SK-N-MC (cell line): ENCODE measurements at places on chromosomes 4 and X.

DNA sequence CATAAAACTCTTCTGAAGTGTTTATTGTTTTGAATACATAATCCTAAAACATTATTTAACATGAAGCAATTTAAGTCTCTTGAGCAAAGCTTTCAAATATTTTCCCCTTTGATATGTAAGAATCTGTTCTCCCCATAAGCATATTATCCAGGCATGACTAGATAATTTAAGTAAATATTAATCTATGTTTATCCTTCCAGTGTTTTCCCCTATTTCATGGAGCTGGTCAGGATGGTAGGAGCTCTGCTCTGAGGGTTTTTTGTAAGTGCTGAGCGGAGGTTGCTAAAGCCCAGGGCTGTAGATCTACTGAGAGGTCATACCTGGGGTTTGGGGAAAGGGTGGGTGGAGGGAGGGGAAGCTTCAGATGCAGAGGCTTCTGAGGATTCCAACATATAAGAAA, 258.9 kb upstream of the SFRP2 start:
- no peak for DNase-seq

DNA sequence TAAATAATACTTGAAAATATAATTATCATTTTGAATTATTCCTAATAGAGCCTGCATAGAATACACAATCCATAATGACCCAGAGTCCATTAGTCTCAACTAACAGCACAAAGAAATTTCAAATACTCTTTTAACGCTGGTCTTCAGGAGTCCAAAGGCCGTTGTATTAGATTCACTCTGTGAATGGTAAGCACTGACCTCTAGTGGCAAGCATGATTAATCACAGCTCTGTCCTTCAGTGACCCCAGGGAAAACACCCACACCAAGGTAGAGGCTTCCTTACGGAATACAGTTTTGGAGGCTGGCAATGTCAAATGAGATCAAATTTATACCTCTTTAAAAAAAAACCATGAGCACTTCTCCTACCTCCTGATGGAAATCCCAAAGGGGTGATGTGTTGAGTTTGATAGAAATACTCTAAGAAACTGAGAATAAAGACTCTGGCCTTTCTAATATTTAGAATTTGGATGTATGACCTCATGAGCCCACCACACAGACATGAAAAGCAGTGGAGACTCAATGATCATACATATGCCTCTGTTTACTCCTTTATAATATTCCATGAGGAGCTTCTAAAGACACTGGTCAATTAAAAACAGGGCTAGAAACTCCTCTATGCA, 147.2 kb upstream of the DKK2 start:
- no peak for DNase-seq

GRCh38 chrX:100076031-100076430, 334.0 kb downstream of the PCDH19 start:
- DNase-seq = no peak

GRCh38 chrX:119690921-119691716, 1.8 kb downstream of the SEPTIN6 start:
- no peak for DNase-seq

GRCh38 chrX:68693481-68694434, 46.3 kb downstream of the STARD8 start:
- no peak for DNase-seq

- DNase-seq = no peak
These were observed 198.6 kb downstream of the MAGEB5 start for GRCh38 chrX:26414534-26414933.

GRCh38 chr4:48958582-48958981, 27.5 kb upstream of the CWH43 start:
- no peak for DNase-seq

GRCh38 chr4:17272154-17272553, 239.7 kb downstream of the QDPR start:
- no peak for DNase-seq

- DNase-seq = no peak
These were observed 36.8 kb upstream of the OCIAD2 start for GRCh38 chr4:48943387-48943786.

DNA sequence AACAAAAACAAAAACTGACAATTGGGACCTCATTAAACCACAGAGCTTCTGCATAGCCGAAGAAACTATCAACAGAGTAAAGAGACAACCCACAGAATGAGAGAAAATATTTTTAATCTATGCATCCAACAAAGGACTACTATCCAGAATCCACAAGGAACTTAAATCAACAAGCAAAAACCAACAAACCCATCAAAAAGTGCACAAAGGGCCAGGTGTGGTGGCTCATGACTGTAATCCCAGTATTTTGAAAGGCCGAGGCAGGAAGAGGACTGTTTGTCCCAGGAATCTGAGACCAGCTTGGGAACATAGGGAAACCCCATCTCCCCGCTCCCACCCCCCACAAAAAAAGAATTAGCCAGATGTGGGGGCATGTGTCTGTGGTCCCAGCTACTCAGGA, 10.7 kb downstream of the C4orf51 start:
- DNase-seq = no peak

- no peak for DNase-seq
These were observed 4.8 kb downstream of the AVPR2 start for GRCh38 chrX:153909024-153909979.

- DNase-seq = no peak
These were observed 93.2 kb upstream of the ATP8A1 start for GRCh38 chr4:42750091-42750490.

DNA sequence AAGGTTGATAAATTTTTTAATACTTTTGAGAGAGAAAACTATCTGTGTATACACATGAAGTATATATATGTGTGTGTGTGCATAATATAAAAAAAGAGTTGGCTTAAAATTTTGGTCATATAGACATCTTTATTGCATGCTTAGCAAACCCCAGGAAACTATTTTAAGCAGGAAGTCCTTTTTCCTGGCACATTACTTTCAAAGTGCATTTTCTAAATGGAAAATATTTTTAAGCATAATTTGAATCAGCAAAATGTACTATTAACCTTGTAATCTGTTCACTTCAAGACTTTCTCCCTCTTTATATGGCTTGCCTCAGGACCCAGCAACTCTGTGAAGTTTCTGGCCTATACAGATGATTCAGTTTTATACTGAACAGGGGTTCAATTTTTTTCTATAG, 106.3 kb downstream of the CDS1 start:
- DNase-seq = peak; percentile 52

DNA sequence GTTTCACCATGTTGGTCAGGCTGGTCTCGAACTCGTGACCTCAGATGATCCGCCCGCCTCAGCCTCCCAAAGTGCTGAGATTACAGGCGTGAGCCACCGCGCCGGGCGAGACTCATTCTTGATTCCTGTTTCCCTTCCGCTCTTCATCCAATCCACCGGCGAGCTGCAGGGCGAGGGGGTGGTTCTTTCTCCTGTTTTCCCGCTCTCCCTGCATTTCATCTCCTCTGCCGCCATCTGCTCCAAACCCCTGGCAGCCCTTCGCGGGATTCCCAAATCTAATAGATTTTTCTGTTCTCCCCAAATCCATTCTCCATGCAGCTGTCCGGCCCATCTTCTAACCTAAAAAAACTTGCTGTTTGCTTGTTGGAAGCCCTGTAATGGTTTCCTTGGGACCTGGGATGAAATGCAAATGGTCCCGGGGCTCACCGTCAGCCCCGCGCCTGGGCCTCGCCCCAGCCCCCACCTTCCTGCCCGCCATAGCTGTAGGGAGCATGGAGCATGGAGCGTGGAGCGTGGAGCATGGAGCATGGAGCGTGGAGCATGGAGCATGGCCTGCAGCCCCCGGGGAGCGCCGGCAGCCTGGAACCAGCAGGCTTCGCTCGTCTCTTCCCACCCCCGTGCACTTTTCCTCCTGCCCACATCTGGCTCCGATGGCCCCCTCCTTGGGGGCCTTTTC, 1.1 kb downstream of the ZFP42 start:
- no peak for DNase-seq

- no peak for DNase-seq
These were observed 2.2 kb upstream of the CLDN2 start for GRCh38 chrX:106917830-106918500.

DNA sequence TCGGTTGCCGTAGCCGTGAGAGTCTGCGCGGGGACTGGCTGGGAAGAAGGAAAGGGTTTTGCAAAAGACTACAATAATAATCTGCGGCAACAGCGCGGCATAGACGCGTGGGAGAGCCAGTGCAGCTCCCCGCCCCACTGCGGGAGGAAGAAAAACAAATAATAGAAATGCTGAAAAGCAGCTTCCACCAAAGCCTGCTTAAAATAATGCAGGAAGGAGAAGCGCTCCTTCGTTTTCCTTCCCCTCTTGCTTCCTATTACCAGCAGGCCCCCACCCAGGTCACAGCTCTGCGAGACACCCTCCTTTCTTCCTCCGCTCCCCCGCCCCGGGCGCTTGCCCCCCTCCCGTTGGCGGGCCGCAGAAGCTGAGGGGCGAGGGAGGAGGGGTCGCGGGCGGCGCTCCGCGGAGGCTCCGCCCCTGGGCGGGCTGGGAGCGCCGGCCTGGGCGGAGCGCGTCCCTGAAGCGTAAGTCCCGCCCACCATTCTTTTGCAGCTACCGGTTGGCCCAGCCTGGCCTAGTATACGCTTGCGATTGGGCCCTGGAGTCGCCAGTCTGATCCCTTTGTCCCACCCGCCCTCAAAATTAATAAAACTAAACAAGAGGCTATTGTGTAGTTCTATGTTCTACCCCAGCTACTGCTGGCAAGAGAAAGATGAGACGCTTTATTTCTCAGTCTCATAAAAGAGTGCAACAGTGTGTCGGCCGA, 636 bp upstream of the AMOT start:
- peak; percentile 66 for DNase-seq

DNA sequence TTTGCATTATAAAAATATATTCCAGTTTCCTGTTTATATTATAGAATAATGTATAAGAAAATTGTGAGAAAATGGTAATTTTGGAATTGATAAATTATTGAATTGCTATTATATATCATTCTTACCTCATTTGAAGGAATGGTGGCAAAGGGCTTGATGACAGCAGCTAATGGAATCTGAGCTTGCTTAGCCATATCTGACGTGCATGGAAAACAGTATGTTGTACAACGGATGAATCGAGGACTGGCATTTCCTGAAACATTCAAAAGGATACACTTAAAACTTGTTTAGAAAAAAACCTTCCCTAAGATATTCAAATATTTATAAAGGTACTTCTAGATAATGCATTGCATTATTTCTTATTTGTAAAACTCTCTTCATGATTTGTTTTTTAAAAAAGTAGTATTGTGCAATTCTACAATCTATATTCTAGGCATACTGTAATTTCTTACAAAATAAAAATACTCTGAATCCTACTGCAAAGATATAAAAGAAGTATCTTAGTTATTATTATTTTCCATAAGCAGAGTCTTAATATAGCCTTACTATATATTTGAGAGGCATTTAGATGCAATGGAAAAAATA, 38.3 kb downstream of the SEC24D start:
- DNase-seq = no peak

GRCh38 chrX:73134741-73135140, 55.4 kb upstream of the PABPC1L2A start:
- DNase-seq = no peak

DNA sequence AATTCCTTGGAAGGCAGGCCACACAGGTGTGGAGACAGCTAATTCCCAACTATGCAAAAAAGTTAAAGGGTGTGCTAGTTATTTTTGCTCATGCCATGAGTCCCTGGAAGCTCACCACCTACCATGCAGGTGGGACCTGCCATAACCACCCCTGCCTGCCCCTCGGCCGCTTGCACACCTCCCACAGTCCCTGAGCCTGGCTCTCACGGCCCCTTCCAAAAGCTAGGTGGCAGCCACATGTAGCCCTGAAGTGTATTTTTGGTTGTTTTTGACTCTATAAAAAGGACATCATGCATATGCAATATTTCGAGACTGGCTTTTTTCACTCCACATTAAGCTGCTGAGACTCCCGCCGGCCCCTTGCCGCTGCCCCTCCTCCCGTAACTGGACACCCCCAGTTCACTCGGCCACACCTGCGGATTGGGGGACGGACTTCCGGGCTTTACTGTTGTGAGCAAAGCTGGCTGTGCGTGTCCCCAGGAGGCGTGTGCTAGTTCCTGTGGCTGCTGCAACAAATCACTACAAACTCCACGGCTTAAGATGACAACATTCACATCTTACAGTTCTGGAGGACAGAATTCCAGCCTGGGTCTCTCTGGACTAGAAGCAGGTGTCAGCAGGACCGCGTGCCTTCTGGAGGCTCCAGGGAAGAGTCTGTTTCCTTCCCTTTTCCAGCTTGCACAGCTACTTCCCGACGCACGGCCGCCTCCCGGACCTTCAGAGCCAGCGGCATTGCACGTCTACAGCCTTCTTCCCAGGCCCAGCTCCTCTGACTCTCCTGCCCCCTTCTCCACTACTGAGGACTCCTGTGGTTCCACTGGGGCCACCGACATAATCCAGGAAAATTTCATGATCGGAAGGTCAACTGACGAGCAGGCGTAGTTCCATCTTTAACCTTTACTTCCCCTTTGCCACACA, 24.8 kb downstream of the ZFYVE28 start:
- DNase-seq = no peak

GRCh38 chr4:33715841-33716395, 2528.4 kb downstream of the ARAP2 start:
- DNase-seq = no peak

DNA sequence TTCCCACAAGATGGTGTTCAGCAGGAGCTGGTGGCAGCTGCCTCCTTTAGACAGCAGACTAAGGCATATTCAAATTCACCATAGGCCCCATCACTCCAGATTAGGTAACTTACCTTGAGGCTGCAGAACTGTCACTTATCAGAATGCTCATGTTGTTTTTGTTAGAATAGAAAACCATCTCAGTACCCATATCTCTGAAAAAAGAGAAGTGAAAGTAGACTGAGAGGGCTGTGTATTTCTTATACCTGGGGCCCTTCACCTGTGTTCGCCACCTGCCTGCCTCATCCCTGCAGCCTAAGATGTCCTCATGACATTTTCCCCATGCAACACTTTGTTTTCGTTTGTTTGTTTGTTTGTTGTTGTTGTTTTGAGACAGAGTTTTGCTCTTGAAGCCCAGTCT, 32.9 kb upstream of the SPRY1 start:
- DNase-seq = no peak

DNA sequence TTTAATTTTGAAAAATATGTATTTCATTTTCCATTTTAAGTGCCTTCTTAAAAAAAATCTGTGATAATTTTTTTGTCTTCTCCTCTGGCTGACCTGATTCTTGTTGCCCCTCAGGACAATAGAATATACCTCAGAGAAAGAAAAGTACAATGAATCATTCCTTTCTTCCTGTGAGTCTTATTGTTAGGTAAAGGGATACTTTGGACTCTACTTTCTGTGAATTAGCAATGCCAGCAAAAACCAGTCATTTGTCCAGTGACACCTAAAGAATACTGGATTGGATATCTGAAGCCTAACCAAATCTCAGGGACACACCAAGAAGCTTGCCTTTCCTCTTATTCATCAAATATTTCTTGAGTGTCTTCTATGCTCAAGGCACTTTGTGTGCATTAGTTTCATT, 102.1 kb downstream of the AREG start:
- DNase-seq = no peak

GRCh38 chr4:127641524-127641923, 8.8 kb downstream of the INTU start:
- no peak for DNase-seq

- no peak for DNase-seq
These were observed 34.7 kb downstream of the RLIM start for GRCh38 chrX:74579597-74580198.

- no peak for DNase-seq
These were observed 24.3 kb downstream of the RAI2 start for GRCh38 chrX:17836830-17837229.
